EH (cell line): ENCODE measurements at places on chromosomes 6 and 20.

DNA sequence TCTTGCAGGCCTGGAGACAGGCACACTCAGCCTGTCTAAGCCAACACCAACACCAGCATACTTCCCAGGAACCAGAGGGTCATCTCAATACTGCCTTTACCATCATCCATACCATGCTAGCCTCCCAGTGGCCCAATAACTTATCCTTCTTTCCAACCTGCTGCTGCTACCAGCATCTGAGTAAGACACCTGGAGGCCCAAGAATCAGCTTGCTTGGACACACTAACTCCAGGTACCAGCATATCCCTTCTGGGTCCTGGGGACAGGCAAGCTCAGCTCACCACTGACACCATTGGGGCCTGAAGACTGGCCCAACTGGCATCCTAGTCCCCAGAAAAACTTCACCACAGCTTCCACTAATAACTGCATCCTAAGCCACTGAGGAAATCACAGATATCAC is 205.3 kb downstream of the CD109 start:
- DNase-seq, result no peak

- DNase-seq, result no peak
Observed at GRCh38 chr6:151199991-151200390, 39.8 kb upstream of the AKAP12 start.

GRCh38 chr6:9540534-9541126 is 874.2 kb downstream of the TFAP2A start:
- peak; percentile 72 for DNase-seq

GRCh38 chr6:77361018-77361417 is 102.3 kb downstream of the HTR1B start:
- DNase-seq, result no peak

GRCh38 chr6:15897063-15897876 is 231.6 kb upstream of the MYLIP start:
- peak; percentile 38 for DNase-seq

DNA sequence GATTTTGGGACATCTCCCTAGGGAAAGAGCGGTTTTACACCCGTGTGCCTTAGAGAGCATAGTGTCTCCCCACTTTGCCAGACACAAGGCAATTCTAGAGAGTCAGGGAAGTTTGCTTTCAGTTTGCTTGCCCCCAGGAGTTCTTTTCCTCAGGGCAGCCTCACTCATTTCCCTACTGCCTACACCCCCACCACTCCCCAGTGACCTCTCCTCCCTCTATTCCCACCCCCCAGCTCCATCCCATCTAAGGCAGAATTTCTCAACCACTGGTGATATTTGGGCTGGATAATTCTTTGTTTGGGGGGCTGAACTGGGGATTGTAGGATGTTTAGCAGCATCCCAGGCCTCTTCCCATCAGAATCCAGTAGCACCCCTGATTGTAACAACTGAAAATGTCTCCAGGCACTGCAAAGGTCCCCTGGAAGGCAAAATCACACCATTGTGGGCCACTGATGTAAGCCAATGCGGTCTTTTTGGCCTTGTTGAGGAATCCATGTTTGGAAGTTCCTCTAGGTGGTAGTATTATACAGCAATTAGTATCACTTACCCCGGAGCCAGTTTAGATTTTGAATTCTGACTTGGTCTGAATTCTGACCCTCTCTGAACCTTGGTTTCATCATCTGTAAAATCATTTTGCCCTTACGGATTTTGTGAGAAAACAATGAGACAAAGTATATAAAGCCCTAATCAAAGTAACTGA is 1.3 kb downstream of the EPPIN start:
- peak; percentile 27 for DNase-seq

GRCh38 chr6:2035046-2035445 is 210.4 kb downstream of the GMDS start:
- no peak for DNase-seq

GRCh38 chr6:55897346-55897745 is 22.0 kb upstream of the BMP5 start:
- DNase-seq, result peak; percentile 16

DNA sequence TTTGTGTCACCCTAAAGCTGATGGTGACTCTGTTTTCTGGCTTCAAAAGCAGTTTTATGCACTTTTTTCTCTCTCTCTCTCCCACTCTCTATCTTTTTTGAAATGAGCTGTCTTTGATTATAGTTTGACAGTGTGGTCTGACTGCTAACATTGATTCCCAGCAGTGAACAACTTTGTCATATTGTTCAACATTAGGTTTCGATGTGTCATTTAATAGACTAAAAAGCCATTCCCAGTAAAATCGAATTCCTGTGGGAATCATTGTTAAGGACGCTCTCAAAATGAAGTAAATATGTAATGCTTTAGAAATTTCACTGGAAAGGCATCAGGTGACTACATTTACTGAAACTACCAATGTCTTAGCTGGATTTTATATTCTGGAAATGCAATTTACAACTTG is 69.9 kb upstream of the FLRT3 start:
- DNase-seq, result no peak

DNA sequence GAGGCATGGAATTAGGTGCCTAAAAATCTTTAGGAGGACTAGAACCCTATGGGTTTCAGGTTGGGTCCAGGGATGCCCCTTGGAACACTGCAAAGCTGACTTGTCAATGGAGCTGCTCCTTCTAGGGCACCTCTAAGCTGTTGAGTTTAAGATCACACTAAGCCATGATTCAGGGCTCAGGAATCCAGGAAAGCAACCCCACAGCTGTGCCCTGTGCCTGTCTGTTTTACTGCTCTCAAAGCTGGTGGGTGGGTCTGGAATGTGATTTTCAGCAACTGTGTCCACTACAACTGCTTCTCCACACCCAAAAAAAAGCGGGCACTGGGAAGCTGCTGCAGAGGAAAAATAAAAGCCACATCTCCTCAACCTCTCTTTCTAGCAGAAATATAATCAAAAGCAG is 310.4 kb upstream of the MOCS1 start:
- DNase-seq, result no peak

GRCh38 chr20:19506021-19506420 is 252.0 kb upstream of the RIN2 start:
- peak; percentile 79 for DNase-seq

- no peak for DNase-seq
Observed at GRCh38 chr6:149881066-149881766, 16.7 kb downstream of the RAET1E start.

GRCh38 chr6:157497579-157497978 is 116.6 kb downstream of the ZDHHC14 start:
- DNase-seq, result no peak

DNA sequence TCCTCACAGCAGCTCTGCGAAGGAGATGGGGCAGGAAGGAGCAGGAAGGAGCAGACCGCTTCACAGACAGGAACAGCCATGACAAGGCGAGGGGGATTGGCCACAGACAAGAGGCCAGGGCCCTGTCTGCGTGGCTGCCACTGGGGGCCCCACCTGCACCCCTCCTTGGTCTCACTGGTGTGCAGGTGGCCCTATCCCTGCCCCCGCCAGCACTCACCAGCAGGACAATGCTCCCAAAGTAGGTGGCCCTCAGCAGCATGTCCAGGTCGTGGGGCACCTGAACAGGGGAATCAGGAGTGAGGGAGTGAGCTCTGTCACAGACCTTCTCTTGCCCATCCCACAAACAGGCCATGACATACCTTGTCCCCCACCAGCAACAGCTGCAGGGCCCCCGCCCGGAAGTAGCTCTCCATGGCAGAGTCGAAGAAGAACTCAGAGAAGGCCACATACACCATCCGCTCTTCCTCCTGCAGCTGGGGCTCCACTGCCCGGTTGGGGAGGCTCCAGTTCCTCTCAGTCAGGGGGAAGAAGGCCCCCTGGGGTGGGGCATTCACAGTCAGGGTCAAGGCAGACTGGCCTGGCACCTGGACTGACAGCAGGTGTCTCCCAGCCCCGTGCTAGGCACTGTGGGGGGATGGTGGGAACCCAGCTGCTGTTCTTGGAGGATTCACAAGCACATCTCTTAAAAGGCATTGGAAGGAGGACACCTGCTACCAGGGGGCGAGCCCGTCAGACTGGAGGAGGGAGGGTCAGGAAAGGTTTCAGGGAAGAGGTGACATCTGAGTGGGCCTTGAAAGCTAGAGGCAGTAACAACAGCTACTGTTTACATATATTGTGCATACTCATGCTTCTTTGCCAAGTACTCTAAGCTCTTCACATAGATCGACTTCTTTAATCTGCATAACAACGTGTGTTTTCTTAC is 7.1 kb downstream of the PLTP start:
- DNase-seq, result no peak

- DNase-seq, result peak; percentile 76
Observed at GRCh38 chr6:158500016-158500735, 59.7 kb upstream of the TMEM181 start.

- DNase-seq, result peak; percentile 34
Observed at GRCh38 chr20:48574383-48574782, 253.4 kb downstream of the PREX1 start.

GRCh38 chr6:80639181-80639629 is 532.7 kb downstream of the BCKDHB start:
- DNase-seq, result peak; percentile 68

- DNase-seq, result peak; percentile 98
Observed at GRCh38 chr20:2314759-2315439, 19.1 kb downstream of the TGM3 start.

DNA sequence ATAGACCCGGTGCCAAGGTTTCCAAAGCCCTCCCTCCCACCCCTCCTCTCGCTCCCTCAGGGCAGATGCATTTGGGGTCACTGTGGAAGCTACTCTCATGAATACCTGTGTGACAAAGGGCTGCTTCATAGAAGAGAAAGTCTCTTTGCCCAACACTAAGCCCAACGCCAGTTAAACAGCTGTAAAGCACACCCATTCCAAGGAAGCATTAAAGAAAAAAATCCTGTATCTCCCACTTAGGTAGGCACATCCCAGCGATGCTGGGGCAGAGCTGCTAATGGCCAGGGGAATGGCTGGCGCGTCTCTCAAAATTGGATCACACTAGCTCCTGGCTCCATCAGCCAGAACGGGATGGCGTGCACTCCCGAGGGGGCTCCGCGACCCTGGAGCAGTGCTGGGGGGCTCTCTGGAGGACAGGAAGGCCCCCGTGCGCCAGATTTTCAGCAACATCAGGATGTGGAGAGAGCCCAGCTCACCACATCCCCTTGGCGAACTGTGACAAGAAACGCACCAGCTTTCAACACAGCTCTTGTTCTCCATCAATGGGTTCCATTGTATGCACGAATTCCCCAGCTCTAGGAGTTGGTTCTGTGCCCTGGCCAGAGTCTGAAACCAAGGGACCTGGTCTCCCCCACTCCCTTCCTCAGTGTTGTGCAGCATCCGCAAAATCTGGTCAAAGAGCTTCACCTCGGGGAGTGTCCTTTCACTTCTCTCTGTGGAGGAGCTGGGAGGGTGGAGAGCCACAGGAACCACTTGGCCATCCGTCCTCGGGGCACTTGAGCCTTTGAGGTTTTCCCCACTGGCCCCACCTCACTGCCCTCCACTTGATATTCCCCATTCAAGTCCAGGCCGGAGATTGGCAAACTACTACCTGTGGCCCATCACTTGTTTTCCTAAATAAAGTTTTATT is 74.1 kb downstream of the TFAP2C start:
- no peak for DNase-seq

- DNase-seq, result no peak
Observed at GRCh38 chr6:13827032-13827431, 12.7 kb upstream of the MCUR1 start.

DNA sequence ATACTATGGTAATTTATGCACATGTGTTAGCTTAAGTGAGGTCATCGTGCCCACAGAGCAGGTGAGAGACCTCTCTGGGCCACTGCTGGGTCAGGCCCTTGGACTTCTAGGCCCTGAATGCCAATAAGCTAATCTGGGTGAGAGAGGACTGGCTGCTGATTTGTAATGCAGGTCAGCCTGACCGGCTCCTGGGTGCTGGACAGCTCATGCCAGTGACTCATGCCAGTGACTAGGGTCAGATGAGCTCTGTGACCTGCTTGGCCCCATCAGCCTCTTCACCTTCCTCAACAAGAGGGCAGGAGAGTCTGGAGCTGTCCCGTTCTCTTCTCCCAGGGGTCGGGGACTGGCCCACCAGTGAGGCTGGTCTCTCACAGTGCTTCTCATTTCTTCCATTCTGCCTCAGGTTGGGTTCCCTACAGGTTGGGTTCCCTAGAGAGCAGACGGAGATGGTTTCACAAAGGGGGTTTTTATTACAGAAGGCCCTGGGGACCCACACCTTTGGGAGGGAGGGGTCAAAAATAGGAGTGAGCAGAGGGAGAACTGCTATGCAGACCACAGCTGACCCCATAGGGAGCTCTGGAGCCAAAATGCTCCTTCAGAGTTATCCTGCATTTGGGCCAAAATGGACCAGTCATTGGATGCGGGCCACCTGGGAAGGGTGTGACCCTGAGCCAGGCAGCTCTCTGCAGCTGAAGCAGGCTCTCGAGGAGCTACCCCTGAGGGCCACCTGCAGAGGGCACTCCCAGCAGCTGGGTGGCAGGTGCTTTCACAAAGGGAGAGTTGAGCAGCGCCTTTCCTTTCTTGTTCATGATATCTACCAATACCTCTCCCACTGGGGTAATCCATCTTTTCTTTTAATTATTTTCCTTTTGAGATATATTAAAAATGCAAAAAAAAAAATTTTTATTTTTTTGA is 2.2 kb upstream of the OXT start:
- DNase-seq, result peak; percentile 39

DNA sequence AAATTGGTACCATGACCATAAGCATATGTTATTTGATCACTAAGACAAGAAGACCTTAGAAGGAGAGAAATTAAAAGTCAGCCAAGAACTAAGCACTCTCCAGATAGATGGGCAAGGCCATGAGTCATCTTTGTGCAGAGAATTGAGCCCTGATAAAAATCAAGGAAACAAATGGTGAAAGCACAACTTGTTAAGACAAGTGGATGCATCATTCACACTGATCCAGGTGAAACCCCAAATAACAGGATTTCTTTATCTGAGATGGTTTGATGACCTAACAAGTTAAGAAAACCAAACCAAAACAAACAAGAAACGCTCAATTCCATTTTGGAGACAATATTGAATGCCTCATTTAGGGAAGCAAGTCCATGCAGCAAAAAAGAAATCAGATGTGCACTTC is 121.6 kb downstream of the ADAT2 start:
- peak; percentile 60 for DNase-seq

- no peak for DNase-seq
Observed at GRCh38 chr6:155499574-155499973, 43.9 kb upstream of the NOX3 start.

- peak; percentile 17 for DNase-seq
Observed at GRCh38 chr20:44109951-44110361, 77.0 kb downstream of the JPH2 start.

GRCh38 chr6:135286962-135287538 is 105.9 kb downstream of the MYB start:
- DNase-seq, result no peak

- no peak for DNase-seq
Observed at GRCh38 chr6:165568326-165568725, 94.7 kb downstream of the PDE10A start.
